Uterus (tissue), 4 donors: ENCODE measurements at places on chromosomes 5 and 9.

GRCh38 chr5:50699737-50700136, 33.3 kb downstream of the PARP8 start:
- no peak for DNase-seq

DNA sequence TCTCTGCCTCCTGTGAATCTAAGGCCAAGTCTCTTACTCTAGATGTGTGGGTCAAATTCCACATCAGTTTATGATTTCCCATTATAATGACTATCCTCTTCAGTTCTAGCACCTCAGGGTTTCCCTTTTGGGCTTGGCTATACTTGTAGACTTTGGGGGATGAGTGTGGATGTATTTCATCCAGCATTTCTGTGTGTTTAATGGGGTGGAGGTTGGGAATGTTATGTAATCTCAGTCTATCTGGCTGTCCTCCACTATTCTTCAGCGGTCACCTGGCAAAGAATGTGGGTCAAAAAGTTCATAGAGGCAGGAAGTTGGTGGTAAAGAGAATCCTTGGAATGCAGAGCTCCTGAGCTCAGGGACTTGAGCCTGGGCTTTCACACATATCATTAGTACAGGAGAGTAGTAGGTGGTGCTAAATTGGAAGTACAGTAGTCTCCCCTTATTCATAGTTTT, 64.9 kb downstream of the CFAP95 start:
- DNase-seq = no peak

DNA sequence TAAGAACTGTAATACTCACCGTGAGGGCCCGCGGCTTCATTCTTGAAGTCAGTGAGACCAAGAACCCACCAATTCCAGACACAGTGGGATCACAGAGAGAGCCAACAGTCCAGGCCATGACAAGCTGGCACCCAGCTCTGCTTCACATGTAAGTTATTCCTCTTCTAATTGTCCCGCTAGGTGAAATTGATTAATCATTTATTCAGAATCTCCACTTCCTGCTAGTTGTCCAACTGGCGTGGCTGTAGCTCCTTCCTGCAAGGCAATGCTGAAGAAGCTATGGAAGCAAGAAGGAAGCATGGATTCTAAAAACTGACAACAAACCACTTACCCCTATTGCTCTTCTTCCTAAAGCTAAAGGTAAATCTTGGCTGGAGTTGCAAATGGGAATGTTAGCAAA, 30.0 kb upstream of the GLRX start:
- DNase-seq = no peak

- DNase-seq = no peak
Measured at GRCh38 chr9:111857555-111858211, 38.9 kb upstream of the UGCG start.

- DNase-seq = no peak
Measured at GRCh38 chr5:25991639-25992038, 1046.7 kb downstream of the CDH9 start.

DNA sequence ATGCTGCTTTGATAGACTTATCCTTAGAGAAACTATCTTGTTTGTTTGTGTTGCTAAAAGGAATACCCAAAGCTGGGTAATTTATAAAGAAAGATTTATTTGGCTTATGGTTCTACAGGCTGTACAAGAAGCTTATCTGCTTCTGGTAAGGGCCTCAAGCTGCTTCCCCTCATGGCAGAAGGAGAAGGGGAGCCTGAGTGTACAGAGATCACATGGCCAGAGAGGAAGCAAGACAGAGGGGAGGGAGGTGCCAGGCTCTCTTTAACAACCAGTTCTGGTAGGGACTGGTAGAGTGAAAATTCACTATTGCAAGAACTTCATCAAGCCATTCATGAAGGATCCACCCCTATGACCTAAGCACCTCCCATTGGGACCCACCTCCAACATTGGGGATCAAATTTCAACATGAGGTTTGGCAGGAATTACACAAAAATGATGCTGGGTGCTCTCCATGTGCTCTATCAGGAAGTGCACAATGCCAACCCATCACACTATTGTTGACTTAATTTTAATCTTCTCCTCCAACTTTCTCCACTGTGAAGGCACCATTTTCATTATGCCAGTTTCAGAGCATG, 115.1 kb upstream of the SHB start:
- DNase-seq = no peak

DNA sequence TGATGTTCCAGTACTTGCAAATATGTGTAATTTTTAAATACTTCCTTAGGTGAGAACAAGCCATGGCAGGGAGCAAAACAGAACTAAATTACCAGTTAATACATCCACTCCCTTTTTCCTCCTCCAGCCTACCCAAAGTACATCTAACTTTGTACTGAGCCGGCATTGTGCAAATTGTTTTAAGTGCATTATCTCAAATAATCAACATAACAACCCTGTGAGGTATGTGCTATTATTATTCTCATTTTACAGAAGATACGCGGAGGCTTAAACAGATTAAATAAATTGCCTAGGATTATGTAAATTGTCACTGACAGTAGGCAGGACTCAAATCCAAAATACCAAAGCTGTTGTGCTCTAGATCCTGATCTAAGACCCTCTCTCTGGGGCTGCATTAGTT, 55.5 kb upstream of the KLF4 start:
- DNase-seq = no peak

DNA sequence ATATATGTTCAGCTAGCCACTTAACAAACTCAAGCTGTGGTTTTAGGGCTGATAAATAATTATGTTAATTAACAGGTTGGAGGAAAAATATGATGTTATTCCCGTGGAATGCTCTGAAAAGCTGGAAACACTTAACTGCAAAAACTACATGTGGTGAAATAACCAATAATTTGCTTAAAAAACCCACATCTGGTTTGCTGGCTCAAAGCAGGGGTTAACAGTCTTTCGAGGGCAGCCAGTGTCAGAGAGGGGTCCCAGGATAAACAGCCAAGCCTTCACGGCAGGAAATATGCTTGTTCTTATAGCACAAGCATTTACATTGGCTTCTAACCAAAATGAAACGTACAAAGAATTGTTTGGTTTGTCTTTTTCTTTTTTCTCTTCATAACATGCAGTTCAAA, 254.0 kb upstream of the GAS1 start:
- DNase-seq = no peak

DNA sequence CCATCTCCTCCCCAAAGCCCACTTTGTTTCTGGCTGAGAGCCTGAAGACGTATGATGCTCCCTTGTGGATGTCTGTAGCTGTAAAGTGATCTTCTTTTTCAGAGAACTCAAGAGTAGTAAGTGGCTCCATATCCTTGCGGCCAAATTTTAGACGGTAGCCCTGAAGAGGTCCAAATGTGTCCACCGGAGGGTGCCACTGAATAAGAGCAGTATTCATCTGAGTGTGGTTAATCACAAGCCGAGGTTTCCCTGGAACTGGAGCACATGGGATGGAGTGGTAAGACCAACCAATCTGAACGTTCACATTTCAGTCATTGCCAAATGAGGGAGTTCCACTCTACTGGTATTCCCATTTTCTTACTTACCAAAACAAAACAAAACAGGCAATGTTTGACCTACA, 686.5 kb upstream of the DMAC1 start:
- no peak for DNase-seq
